ENCODE measurements at places on chromosomes 12 and 14. TPM values are rescaled to one million over a fixed set of nuclear protein-coding genes. Genes with fewer than 3 reads are reported as not detected.

The OR4E2 gene
- not detected for total RNA-seq

The DIO2 gene
- not detected for total RNA-seq

The P2RX2 gene
- total RNA-seq = not detected

The ALG10 gene
- 9.9 TPM for total RNA-seq

The KERA gene
- total RNA-seq = not detected

The GYS2 gene
- total RNA-seq = not detected

The MLH3 gene
- total RNA-seq = 13.6 TPM

The C12orf57 gene
- total RNA-seq = 194 TPM

The PRH2 gene
- not detected for total RNA-seq

The ACSM4 gene
- total RNA-seq = not detected

The OAS2 gene
- 80.4 TPM for total RNA-seq

The GPR84 gene
- total RNA-seq = not detected

The SNX6 gene
- total RNA-seq = 161 TPM

The KRT3 gene
- total RNA-seq = not detected
